ENCODE measurements at places on chromosomes 3 and 15. TPM values are rescaled to one million over a fixed set of nuclear protein-coding genes. Genes with fewer than 3 reads are reported as not detected.

DNA sequence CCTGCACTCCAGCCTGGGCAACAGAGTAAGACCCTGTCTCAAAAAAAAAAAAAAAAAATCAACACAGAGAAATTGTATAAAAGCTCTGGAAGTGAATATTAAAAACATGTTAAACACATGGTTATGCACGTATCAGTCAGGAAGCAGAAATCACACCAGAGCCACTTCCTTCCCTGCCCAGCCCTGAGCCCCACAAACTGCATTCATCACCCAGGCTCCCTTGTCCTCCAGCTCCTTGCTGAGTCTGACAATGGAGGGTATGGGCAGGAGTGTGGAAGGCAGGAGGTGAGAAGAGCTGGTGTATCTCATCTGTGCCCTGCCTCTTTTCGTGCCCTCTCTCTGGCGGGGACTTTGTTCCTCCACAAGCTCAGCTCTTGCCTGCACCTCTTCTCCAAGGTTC lies 12.1 kb upstream of the LOXL1 start:
- H3K36me3 ChIP-seq, result no peaks in the 10 kb centered on the region
- no peak overlapping the region for H3K27ac ChIP-seq
- no peak for DNase-seq
- no peak overlapping the region for H3K4me3 ChIP-seq
- no peaks in the 10 kb centered on the region for H3K27me3 ChIP-seq
- H3K4me1 ChIP-seq, result no peaks in the 10 kb centered on the region

The SAXO2 gene
- total RNA-seq, result 30.2 TPM

- peaks cover 19% of the 10 kb centered on the region for H3K27me3 ChIP-seq
- no peaks in the 10 kb centered on the region for H3K36me3 ChIP-seq
- H3K4me1 ChIP-seq, result peaks cover 23% of the 10 kb centered on the region
- DNase-seq, result peak; percentile 61
- no peak overlapping the region for H3K27ac ChIP-seq
These were observed 2.7 kb downstream of the IGF1R start for GRCh38 chr15:98651036-98651481.

DNA sequence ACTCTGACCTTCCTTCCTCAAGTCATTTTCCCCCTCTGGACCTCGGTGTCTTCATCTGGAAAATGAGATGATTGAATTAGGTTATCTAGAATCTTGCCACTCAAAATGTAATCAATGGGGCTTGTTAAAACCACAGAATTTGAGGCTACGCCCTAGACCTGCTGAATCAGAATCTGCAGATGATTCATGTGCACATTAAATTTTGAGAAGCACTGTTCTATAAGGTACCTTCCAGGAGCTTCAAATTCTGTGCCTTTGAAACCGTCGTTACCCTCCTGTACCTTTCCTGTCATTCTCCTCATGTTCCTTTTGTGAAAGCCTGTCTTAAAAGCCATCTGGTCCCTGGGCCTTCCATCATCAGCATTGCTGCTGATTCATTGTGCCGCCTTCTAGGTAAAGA lies 172.4 kb upstream of the TOPAZ1 start:
- no peak for DNase-seq
- no peaks in the 10 kb centered on the region for H3K27me3 ChIP-seq
- no peak overlapping the region for H3K27ac ChIP-seq
- no peaks in the 10 kb centered on the region for H3K36me3 ChIP-seq

- H3K27me3 ChIP-seq, result no peaks in the 10 kb centered on the region
- peaks cover 66% of the 10 kb centered on the region for H3K36me3 ChIP-seq
- H3K27ac ChIP-seq, result no peak overlapping the region
These were observed 45.7 kb downstream of the FAM98B start for GRCh38 chr15:38499651-38500050.

DNA sequence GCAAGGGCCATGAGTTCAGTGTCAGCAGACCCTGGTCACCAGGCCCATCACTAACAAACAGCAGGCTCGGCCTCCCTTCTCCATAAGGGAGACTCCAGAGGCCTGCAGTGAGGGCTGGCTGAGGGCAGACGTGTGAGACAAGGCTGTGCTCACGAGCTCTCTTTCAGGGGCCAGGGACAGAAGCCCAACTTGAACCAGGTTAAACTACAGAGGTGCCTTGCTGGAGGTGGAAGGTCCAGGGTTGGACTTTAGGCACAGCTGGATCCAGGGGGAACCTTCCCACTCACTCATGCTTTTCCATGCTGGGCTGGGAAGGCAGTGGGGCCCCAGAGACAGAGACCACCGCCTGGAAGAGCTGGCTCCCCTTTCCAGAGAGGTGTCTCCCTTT lies 19.0 kb downstream of the CFAP100 start:
- H3K4me1 ChIP-seq, result no peaks in the 10 kb centered on the region
- no peaks in the 10 kb centered on the region for H3K27me3 ChIP-seq
- no peaks in the 10 kb centered on the region for H3K36me3 ChIP-seq
- H3K4me3 ChIP-seq, result no peak overlapping the region

The AGBL1 gene
- total RNA-seq, result not detected

The ZNF385D gene
- not detected for total RNA-seq

Data from B cell (primary cell).